ENCODE measurements at places on chromosomes 12 and 14.

- no peak for DNase-seq
These were observed 15.4 kb upstream of the TMEM120B start for GRCh38 chr12:121697093-121697698.

DNA sequence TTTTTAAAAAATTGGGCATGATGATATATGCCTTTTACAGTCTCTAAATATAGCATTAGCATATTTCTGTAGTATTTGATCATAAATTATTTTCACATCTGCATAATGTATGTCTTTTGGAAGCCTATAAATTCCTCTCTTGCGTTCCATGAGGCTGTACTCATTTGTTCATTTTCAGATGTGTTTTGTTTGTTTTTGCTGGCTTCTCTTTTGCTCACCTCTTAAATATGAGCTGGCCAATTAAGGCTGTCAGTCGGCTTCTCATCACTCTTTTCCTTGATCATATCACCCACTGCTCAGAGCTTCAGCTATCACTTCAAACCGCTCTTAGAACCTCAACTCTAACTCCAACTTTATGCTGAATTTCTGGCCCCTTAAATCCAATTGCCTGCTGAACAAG lies 6.6 kb downstream of the TMEM263 start:
- no peak for DNase-seq

DNA sequence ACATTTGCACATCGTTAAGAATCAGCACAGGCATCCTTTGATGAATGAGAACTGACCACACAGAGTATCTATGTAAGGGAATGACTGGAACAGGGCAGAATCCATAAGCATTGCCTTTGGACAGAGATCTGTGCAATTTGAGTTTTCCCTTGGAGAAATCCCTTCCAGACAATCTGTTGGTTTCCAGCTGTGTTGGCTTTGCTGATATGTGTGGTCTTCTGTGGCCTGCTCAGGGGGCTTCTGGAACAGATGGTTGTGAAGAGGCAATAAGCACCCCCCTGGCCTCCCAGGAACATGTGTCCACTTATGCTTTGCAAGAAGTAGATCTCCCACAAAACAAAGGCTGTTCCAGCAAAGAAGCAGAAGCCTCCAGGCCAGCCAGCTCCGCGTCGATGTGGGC lies 111.4 kb upstream of the TMEM132C start:
- DNase-seq: no peak

GRCh38 chr14:93538413-93538812 lies 107.7 kb downstream of the UNC79 start:
- DNase-seq: no peak

DNA sequence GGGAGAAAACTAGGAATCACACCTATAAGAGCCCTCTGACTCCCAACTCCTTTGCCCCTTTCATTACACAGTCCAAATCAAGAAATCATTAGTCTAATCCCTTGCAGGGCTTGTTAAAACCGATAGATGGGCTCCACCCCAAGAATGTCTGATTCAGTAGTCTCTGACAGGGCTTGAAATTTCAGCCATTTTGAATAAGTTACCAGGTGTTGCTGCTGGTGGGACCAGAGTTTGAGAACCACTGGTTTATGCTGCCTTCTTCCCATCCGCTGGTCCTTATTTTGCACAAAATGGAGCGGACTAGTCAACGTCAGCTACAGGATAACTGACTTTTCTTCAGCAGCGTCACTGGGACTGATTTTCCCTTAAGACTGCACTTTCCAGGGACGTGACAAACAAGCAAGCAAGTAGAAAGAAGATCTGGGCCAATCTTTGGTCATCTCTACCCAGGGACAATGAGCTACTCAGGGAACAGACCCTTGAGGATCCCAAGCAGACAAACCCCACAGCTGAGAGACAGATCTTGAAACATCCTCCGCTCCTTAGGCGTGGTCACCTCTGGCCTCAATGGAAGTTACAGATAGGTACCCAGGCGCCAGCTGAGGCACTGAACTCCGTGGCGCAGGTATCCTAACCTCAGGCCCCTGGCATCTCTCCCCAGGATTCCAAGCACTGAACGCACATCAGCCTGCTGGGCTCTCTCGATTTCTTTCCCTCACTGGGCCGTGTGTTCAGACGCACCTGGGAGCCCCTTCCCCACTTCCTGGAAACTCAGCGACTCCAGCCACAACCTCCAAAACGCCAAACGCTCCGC lies 900 bp downstream of the KCTD10 start:
- DNase-seq: no peak

DNA sequence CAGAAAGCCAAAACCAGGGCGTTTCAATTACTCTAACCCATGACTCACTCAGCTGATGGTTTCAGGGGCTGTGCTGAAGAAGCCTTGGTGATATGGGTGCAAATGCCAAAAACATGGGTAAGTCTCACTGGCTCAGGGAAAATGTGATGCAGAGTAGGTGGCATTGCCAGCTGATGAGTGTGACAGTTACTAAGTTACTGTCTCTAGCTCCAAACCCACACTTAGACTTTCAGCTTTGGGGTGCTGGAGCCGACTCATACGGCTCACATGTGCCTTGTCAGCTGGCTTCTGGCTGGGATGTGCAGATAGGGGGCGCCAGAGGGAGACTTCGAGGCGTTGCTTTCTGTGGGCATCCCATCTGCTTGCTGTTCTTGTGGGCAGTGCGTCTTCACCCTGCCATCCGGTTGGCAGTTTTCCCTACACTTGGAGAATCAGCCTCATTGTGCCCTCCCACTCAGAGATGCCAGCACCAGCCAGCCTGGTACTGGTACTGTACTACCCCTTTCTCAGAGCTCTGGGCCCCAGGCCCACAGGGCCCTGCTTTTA lies 11.1 kb upstream of the KRT7 start:
- no peak for DNase-seq

GRCh38 chr14:50109342-50109741 lies 7.0 kb downstream of the VCPKMT start:
- DNase-seq: no peak

DNA sequence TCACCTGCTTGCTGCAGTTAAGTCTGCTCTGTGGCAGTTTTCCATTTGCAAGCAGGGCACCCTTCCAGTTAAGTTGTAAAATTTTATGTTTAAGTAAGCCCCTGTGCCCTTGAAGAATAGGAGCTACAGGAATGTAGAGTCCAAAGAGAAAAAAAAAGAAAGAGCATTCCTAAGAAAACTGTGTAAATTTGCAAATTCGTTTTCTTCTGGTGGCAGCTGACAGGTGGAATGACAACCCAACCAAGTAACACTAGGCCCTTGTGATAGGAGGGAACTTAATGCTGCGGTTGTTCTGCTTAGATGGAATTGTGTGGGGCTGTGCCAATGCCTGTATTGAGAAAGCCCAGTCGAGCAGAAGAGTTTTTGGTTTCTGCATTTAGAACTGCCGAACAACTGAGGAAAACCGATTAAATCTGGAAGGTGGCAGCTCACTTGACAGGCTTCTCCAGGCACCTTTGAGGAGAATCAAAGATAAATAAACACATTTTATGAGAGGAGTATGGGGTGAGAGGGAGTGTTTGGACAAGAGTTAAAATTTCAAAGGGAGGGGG lies 280.0 kb downstream of the RAD51B start:
- DNase-seq: no peak

- no peak for DNase-seq
These were observed 505.9 kb downstream of the SLC16A7 start for GRCh38 chr12:60101715-60102114.

GRCh38 chr12:74370608-74371216 lies 166.9 kb upstream of the ATXN7L3B start:
- DNase-seq: no peak

GRCh38 chr12:112362310-112362709 lies 19.9 kb downstream of the HECTD4 start:
- DNase-seq: no peak

GRCh38 chr12:2886768-2887450 lies 3.8 kb upstream of the TULP3 start:
- no peak for DNase-seq

GRCh38 chr12:128018067-128018466 lies 248.9 kb upstream of the TMEM132C start:
- DNase-seq: no peak

DNA sequence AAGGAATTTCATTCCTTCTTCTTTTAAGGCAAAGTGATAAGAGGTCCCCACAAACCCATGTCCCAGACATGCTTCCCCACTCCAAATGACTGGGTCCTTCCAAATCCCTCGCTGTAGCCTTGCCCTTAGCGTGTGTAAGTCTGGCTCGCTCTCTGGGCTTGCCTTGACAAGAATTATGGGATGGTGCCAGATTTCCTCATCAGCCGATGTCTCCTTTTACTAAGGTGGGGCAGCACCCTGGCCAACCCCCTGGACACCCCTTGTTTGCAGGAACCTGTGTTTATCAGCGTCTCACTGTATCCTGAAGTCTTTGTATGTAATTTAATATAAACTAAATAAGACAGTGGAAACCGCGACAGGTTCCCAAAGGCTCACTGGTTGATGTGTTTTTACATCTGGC lies 493.3 kb downstream of the EGLN3 start:
- DNase-seq: no peak

GRCh38 chr12:125531574-125531973 lies 466.3 kb downstream of the AACS start:
- no peak for DNase-seq

DNA sequence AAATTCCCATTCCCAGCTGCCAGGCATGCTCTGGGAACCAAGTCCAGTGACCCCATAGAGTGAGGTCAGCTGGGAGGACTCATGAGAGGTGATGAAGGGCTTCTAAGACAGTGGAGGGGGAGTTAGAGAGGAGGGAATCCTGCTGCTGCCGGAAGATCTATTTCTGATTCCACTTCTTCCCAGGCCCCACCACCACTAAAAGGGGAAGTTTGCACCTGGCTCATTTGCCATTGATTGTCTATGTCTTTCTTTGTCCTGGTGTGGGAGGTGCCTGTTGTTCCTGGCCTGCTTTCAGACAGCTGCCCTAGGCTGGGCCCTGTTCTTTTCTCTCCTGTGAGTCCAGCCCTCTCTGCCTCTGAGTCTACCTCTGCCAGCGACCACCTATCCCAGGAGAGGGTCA lies 3.0 kb upstream of the KRT6A start:
- no peak for DNase-seq

- no peak for DNase-seq
These were observed 250.2 kb downstream of the ANO2 start for GRCh38 chr12:5694759-5695409.

- no peak for DNase-seq
These were observed 77.5 kb downstream of the ELK3 start for GRCh38 chr12:96271469-96272199.

DNA sequence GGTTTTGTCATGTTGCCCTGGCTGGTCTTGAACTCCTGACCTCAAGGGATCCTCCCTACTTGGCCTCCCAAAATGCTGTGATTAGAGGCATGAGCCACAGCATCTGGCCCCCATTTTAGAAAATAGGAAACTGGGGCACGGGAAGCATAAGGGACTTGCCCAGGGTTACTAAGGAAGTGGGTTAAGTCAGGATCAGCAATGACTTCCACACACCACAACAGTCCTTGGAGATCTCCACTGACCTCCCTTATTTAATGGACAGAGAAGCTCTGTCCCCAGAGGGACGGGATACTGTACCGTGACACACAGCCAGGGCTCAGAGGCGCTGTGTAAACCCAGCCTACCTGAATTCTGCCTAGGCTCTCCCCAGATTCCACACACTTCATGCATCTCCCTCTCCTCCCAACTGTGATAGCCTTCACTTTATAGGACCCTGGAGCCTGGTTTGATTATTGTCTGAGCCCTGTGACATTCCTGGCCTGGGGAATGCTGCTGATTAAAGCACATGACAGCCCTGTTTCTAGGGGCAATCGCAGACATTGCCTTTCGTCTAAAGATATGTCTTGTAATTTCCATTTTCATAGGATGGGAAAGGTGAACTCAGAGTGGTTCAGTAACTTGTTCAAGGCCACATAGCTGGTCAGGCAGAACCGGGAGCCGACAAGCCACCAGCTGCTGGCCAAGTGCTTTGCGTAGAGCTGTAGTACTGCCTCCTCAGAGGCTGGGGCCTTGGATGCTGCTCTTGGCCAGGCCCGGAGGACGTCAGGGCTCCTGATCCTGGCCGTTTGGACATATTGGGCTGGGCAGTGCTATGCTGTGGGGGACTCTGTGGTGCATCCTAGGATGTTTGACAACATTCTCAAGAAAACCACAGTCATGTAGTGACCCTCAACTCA lies 20.8 kb downstream of the SERPINA1 start:
- DNase-seq: no peak

DNA sequence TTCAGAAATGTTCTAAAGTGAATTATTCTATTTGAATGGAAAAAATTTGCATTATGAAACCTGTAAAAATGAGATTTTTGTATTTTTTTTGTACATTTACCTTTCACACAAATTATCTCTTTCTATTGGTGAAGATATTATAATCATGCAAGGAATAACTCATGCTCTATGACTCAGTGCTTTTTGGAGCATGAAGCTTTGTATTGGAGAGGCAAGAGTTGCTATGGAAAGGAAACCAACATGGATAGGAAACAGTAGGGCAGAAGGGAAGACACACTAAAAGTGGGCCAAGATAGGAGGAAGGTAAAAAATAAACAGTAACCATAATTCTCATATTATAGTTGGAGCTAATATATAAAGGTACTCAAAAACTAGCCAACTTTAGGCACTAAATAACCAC lies 79.0 kb downstream of the PLCZ1 start:
- no peak for DNase-seq

GRCh38 chr12:124397399-124397679 lies 102.4 kb downstream of the RFLNA start:
- DNase-seq: no peak

DNA sequence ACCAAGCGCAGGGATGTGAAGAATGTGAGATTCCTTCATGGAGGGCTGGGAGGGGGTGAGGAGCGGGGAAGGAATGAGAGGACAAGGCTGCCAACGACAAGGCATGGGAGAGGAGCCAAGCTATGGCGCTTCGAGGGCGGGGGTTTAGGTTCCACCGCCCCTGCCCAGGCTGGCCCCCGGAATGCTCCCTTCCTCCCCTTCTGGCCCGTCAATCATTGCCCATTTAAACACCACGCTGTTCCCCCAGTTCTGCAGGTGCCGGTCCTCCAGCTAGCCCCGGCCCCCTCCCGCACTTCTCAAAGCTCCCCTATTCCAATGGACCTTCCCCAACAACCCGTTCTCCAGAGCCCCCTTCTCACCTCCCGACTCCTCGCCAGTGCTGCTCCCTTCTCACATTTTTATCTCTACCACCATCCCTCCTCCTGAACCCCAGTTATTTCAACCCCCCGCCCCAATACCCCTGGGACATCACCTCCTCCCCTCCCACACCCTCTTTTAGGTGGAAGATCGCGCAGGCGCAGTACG lies 428 bp downstream of the RNF41 start:
- no peak for DNase-seq

- no peak for DNase-seq
These were observed 28.2 kb downstream of the WBP11 start for GRCh38 chr12:14774906-14775635.
